Foreskin keratinocyte (primary cell): ENCODE measurements at places on chromosomes 13 and 19. TPM values are rescaled to one million over a fixed set of nuclear protein-coding genes. Genes with fewer than 3 reads are reported as not detected.
A peak's percentile ranks its signal among the peaks of the same experiment; 100 is the strongest.

GRCh38 chr19:33211794-33212435 lies 13.7 kb downstream of the SLC7A10 start:
- no peak for DNase-seq

Gene ZNF835
- total RNA-seq, result not detected in 2 replicates

Gene ZNF793
- 3.4 and 4.9 TPM in 2 replicates for total RNA-seq

DNA sequence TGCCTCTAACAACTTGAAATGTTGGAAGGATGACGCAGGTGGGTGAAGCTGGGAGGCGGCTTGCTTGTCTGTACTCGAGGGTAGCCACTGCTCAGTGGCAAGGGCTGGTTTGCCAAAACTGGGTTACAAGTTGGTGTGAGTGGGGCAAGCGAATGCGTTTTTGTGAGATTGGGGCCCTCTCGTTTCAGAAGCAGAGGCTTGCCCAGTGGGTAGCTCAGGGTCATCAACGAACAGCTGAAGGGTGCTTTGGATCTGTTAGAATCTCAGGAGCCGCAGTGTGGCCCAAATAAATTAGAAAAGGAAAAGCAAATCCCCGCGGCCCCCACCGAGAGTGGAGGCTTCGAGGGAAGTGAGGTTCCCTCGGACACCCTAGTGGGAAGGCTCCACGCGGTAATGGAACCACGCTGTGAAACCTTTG lies 7.3 kb downstream of the ATP4B start:
- DNase-seq, result no peak

Gene ZNF587
- 19.4 and 20.2 TPM in 2 replicates for total RNA-seq

DNA sequence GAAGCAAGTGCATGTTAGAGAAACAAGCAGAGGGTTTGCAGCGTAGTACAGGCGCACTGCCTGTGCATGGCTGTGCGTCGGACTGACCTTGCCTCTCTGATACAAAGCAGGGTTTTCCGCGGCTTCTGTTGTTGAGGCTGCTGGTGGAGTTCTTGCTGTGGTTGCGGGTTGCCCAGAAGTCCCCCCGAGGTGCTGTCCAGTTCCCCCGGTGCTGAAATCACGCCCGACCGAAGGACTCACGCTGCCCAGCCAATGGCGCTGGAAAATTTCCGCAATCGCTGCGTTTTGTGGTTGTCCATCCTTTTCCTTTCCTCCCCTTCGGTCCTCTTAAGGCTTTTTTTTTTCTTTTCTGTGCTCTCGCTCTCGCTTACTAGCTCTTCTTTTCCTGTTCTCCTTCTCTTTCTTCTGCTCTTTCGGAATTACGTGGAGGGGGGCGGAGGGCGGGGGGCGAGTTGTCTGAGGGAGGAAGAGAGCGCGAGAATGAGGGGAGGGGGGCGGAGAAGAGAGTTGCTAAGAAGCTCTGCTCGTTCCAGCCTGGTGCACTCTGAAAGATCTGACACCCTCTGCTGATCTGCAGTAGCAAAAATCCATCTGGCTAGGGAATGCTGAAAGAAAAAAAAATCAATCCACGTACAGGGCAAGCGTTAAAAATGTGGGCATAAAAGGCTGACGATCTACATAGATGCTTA lies at the start of gene SLITRK1:
SLITRK1 (minus strand) TSS at position 558 of the 689 bp plus-strand sequence. CDS start 967 bp downstream, outside the sequence.
- DNase-seq, result peak; percentile 30

Gene APOE
- 31.9 and 48.5 TPM in 2 replicates for total RNA-seq

Gene HSH2D
- total RNA-seq, result 3.1 and 3.2 TPM in 2 replicates

Gene RNF17
- total RNA-seq, result not detected in 2 replicates

Gene LRCH1
- total RNA-seq, result 13.8 and 15.8 TPM in 2 replicates

DNA sequence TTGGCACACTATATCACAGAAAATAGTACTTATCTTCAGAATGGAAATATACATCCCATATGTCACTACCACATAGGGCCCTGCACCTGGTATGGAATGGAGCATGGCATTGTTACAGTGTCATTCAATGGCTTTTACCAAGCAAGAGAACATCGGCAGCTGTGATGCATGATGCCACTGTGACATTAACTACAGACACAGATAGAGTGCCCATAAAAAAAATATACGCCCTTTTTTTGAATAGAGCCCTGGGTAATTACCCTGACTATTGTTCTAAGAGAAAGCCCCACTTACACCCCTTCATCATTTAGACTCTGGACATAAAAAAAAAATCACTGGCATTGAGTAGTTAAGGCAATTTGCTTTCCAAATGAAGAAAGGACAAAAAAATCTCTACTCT lies 320.3 kb downstream of the DNAJC15 start:
- no peak for DNase-seq

- DNase-seq, result no peak
Observed at GRCh38 chr13:39557285-39557955, 45.6 kb downstream of the LHFPL6 start.

Gene ZNF761
- total RNA-seq, result 8.9 and 9.0 TPM in 2 replicates

DNA sequence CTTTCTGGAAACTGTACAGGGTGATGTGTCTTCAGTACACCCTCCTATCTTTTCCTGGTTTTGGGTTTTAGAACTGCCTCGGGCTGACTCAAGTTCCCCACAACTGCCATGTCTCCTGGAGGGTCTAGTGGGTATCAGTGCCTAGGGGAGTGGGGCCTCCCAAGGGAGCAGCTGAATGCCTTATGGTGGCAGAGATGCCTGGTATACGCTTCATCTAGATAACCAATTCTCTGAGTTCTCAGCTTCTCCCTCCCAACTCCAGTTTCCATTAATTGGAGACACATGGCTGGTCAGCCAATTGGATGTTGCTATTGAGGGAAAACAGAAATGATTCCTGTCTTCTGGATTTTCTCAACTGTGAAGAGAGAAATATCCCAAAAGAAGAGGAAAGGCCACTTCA lies 12.8 kb downstream of the ZNF439 start:
- no peak for DNase-seq

- peak; percentile 76 for DNase-seq
Observed at GRCh38 chr19:19613506-19613905, 5.0 kb downstream of the PBX4 start.

Gene FGF21
- total RNA-seq, result not detected in 2 replicates

Gene CERS1
- total RNA-seq, result 0.10 and 0.11 TPM in 2 replicates

Gene ZNF154
- 1.9 and 3.4 TPM in 2 replicates for total RNA-seq

DNA sequence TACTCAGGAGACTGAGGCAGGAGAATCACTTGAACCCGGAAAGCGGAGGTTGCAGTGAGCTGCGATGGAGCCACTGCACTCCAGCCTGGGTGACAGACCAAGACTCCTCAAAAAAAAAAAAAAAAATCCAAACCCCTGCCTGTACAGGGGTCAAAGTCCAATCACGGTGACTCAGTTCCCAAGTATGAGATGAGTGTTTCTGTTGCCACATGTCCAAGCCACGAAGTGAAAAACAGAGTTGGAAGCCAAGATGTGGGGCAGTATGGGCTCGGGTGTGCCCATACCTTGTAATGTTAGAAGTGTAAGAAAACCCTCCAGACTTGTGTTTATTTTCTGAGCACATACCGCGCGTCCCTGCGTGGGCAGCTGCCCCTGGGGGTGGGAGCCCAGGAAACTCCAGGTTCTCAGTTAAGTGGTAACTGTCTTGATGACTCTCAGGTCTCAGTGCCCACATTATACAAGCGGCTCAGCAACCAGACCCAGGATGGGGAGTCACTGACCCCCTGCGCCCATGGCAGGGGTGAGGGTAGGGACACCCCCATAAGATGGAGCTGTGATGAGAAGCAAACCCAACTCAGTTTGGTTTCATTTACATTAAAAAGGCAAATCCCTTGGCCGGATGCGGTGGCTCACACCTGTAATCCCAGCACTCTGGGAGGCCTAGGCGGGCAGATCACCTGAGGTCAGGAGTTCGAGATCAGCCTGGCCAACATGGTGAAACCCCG lies 1.2 kb upstream of the GPX4 start:
- DNase-seq, result peak; percentile 92

- DNase-seq, result peak; percentile 28
Observed at GRCh38 chr19:49362048-49362928, at the start of gene TEAD2. Gene TEAD2 (minus strand): TSS chr19:49362416. CDS start chr19:49360075, 2,341 bp downstream.

DNA sequence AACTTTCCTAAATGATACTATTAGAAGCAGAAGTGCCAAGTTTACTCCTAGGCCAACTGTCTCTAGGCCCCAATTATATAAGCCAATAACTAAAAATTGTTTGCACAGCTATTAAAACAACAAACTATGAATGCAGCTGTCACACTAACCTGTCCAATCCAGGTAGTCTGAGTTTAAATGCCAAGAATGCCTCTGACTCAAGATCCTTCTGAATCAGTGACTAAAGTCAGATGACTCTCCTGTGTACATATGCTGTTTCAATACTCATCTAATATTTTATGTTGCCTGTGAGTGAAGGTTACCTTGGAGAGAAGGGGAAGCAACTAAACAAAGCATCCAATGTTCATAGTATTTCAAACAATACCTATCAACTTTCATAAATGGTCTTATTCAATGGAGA lies 257.0 kb downstream of the ENOX1 start:
- DNase-seq, result peak; percentile 79

- no peak for DNase-seq
Observed at GRCh38 chr19:11324748-11325389, 14.6 kb downstream of the RAB3D start.

- no peak for DNase-seq
Observed at GRCh38 chr13:112877976-112878955, 90.7 kb upstream of the MCF2L start.

GRCh38 chr19:19602713-19603324 lies 15.7 kb downstream of the PBX4 start:
- DNase-seq, result peak; percentile 64

DNA sequence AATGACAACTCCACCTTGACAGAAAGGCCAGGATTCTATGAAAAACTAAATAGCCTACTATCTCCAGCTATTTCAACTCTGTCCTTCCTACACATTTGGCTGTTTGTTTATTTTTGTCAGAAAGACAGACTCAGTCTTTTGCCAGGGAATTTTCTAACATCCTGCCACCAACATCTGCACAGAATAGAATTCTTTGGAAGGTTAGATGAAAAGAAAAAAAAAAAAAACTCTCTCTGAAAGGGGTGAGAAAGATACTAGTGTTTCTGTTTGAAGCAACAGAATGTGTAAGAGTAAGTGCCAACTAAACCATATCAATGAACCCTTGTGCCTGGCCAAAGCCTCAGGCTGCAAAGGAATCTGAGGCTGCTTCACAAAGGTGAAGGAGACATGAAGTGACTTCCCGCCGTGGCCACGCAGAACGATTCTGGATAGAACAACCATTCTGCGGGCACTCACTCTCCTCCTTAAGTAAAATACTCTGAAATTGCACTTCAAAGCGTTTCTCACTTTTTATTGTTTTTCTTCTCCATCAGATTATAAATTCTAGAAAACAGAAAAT lies 498.2 kb downstream of the IRS2 start:
- no peak for DNase-seq

GRCh38 chr19:34669305-34669704 lies 7.7 kb downstream of the SCGB2B2 start:
- DNase-seq, result no peak

DNA sequence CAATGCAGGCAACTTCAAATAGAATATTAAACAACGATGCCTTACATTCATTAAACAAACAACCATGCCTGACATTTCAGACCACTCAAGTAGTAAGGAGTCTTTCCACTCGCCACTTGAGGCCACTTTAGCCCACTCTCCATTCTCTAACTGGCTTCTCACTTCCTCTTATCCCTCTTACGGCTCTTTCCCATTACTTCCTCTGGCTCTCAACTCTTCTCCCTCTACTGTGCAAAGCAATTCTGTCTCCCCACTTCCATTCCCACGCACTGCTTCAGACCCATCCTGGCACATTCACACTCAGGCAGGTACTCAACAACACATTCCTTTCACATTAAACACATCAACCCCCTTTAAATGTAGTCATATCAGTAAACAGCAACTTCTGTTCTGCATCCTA lies 229.8 kb upstream of the IPO5 start:
- no peak for DNase-seq

- DNase-seq, result no peak
Observed at GRCh38 chr19:11494634-11495285, 10.9 kb downstream of the ZNF653 start.

Gene DACT3
- total RNA-seq, result 0.04 TPM in 1 of 2 replicates, not detected in the other

DNA sequence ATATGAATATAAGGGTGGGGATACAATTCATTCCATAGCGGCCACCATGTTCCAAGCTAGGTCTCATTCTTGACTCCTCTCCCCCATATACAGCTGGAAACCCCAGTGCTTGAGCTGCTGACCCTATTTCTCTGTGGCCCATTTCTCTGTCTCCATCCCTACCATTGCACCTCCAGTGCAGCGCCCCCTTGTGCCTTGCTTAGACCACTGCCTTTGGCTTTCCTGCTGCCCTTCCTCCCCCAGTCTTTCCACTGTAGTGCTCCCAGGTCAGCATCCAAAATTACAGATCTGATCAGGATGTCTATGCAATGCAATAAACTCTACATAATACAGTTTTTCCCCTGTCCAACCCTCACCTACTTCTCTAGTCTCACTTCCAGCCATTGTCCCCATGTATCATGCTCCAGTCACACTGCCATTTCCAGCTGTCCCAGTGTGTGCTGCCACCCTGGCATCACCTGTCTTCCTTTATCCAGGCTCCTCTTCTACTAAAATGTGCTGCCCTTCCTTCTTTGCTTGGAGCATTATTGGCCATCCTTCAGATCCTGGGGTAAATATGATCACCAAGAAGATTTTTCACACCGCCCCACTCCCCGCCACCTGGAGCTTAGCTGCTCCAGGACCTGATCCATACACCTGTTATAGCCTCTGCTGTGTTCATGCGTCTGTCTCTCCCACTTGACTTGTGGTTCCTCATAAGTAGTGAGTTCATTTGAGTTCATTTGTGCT lies 199.4 kb upstream of the IPO5 start:
- DNase-seq, result no peak

Gene ZNF230
- total RNA-seq, result 2.3 TPM in 2 replicates

DNA sequence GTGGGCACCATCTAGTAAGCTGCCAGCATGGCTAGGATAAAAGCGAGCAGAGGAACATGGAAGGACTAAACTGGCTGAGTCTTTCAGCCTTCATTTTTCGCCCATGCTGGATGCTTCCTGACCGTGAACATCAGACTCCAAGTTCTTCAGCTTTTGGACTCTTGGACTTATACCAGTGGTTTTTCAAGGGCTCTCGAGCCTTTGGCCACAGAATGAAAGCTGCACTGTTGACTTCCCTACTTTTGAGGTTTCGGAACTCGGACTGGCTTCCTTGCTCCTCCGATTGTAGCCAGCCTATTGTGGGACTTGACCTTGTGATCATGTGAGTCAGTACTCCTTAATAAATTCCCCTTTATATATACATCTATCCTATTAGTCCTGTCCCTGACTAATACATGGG lies 785.1 kb upstream of the SLITRK6 start:
- no peak for DNase-seq

- no peak for DNase-seq
Observed at GRCh38 chr13:57624565-57625435, 6.7 kb upstream of the PCDH17 start.

Gene STAP2
- total RNA-seq, result 65.5 and 76.1 TPM in 2 replicates

Gene RBM26
- 29.6 and 33.1 TPM in 2 replicates for total RNA-seq

DNA sequence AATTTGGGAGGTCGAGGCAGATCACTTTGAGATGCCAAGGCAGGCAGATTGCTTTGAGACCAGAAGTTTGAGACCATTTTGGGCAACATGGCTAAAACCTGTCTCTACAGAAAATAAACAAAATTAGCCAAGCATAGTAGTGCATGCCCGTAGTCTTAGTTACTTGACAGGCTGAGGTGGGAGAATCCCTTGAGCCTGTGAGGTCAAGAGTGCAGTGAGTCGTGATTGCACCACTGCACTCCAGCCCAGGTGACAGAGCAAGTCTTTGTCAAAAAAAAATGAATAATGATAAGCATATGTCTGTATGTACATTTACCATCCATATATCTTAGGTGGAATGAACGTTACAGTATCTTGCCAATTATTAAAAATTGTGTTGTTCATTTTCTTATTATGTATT lies 2447.7 kb downstream of the PCDH9 start:
- no peak for DNase-seq

- no peak for DNase-seq
Observed at GRCh38 chr13:66826398-66826797, 403.7 kb downstream of the PCDH9 start.

- no peak for DNase-seq
Observed at GRCh38 chr13:30721936-30722335, 13.4 kb upstream of the ALOX5AP start.

Gene KLK4
- not detected in 2 replicates for total RNA-seq

Gene ZC3H13
- total RNA-seq, result 32.1 and 33.9 TPM in 2 replicates
